ENCODE measurements at places on chromosomes 4 and X.

- no peak for DNase-seq
Observed at GRCh38 chr4:111323496-111323895, 700.6 kb upstream of the PITX2 start.

DNA sequence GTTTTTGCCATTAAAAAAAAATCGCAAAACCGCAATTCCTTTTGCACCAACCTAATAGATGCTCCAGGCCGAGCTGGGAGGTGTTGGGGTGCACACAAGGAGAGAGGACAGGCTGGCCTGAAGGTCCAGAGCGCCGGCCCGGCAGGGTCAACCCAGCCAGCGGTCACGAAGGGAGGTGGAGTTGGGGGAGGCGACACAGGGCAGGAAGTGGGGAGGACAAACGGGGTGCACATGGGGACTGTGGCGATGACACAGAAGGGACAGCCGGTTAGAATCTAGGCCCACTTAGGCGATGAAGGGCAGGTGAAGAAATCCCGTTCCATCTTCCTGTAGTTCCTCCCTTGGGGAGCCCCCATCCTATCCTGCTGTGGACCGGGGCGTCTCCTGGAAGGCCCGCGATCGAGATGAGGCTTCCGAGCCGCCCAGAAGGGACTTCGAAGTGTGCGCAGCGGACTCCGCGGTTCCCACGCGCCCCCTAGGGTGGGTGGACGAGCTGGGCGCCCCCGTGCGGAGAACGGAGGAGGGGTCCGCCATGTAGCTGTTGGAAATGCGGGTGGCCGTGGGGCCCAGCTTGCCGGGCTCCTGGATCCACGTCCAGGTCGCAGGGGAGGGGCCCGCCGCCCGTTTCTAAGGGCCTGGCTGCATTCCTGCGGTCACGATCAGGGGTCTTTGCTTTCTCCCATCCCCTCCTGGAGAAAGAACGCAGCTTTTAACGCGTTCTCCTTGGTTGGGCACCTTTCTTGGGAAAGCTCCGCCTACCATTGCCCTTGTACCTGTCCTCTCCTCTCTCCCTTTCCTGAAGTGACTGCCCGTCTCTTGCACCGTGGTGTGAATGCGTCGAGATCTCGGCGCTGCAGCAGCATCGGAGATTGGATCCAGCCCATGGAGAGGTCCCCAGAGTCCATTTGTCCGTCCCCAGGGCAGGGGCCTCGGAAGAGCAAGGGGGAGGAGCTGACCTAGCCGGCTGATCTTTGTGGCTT, 17.0 kb upstream of the HPF1 start:
- DNase-seq = peak; percentile 10

- DNase-seq = no peak
Observed at GRCh38 chr4:94348666-94349065, 6.0 kb upstream of the HPGDS start.

GRCh38 chrX:109954955-109955354, 48.0 kb upstream of the TMEM164 start:
- DNase-seq = no peak

DNA sequence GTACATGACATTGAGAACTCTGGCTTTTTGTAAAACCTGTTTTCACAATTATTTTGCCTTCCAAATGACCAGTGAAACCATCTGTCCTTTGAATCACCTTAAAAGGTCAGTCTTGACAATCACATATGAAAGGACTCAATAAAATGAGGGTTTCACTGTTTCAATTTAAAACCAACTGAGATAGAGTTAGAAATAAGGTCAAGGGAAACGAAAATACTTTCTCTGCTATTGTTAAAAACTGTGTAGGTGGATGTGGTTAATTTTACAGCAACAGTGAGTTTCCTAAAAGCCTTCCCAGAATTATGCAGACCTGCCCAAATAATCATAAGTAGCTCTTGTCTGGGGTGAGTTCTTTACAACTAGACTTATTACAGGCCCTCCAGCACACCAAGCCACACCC, 839.9 kb downstream of the RAB28 start:
- DNase-seq = no peak

DNA sequence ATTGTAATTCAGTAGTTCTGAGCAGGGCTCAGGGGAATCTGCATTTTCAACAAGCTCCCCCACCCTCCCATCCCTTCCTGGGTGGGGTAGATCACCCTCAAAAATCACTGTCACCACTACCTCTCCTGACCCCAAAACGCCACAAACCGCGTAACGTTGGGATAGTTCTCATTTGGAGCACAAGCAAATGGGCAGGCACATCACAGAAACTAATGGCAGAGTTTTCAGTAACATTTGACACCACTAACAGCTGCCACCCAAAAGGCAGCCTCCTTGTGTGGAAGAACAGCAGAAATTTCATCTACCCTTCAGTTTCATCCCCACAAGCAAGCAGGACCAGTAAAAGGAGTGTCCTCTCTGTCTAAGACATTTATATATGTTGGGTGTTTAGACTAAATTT, 132.7 kb downstream of the PALLD start:
- DNase-seq = no peak

DNA sequence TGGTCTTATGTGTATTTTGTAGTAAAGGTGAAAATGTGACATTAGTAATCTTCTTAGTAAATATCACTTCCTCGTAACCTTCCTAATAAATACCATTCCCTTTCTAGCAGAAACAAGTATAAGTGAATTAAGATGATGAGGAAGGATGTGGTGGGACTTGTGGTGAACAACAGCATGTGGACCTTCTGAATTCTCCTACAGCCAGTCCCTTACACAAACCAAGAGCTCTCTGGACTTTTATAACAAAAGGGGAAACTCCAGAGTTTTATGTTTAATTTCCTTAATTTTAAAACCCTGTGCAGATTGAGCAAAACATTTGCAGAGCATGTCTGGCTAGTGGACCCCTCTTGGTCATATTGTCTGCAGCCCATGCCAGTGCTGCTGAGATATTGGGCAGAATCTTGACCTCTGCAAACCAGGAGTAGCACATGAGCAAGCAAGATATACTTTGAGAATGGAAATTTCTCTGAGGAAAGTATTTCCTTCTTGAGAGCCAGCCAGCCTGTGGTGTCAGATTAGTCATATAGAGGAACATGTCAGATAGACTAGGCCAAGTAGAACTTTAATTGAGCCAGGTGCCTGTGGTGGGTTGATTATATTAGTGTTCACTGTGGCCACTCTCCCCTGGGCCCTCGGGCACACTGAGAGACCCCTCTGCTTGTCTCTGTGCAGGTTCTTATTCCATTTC, 328.2 kb downstream of the DKK2 start:
- no peak for DNase-seq

GRCh38 chrX:12997906-12998687, 23.2 kb downstream of the TMSB4X start:
- no peak for DNase-seq

DNA sequence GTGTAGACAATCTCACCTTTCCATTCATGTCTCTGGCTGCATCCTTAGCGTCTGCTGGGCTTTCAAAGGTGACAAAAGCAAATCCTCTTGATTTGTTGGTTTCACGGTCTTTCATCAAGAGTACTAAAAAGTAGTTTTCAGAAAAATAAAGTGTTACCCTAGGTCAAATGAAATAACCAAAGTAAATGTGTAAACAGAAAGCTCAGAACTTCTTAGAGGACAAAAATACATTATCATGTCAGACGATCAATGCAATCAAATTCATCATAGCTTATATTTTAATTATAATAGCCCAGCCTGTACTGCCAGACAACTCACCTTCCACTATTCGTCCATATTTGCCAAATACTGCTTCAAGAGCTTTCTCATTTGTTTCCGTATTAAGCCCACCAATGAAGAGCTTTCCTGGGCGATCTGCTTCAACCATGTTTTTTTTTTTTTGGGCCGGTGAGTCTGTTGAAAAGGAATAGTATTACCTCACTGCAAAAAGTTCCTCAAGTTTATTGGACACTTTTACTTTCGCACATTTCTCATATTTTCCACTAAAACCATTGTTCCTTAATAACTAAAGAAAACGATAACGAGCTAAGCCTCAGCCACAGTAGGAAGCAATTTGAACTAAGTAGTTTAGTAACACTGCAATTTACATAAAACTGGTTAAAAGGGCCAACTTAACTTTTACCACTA, 1.4 kb downstream of the RBMX start:
- DNase-seq = no peak

DNA sequence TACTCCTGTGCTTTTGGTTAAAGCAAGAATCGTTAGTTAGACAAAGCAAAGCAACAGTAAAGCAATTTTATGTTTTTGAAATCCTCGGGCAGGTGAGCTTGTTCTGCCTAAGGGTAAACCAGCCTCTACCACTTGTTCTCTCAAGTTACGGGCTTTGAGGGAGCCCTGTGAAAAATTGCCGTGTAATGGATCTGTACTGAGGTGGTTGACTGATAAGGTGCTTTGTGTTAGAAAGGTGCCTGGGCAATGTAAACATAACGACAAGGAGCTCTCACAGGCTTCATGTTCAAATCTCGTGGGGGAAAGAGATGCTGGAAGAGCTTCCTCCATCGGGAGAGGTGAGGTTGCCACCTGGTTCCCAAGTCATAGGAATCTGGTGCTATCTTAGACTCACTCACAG, 111.8 kb downstream of the TRAPPC11 start:
- no peak for DNase-seq

- no peak for DNase-seq
Observed at GRCh38 chr4:74117024-74117534, 18.1 kb upstream of the CXCL2 start.

GRCh38 chr4:128854433-128854832, 44.9 kb downstream of the JADE1 start:
- DNase-seq = no peak

- no peak for DNase-seq
Observed at GRCh38 chrX:154310616-154311536, 15.3 kb downstream of the TKTL1 start.

- DNase-seq = no peak
Observed at GRCh38 chrX:9379697-9380551, 84.9 kb upstream of the TBL1X start.

GRCh38 chr4:119046263-119046662, 89.4 kb upstream of the MYOZ2 start:
- no peak for DNase-seq

- DNase-seq = no peak
Observed at GRCh38 chrX:113305496-113305895, 464.9 kb upstream of the AMOT start.

All from activated CD8-positive, alpha-beta memory T cell treated with anti-CD3 and anti-CD28 coated beads for 4 hours (primary cell).